Activated naive CD4-positive, alpha-beta T cell (primary cell): ENCODE measurements at places on chromosomes 1 and 21.

DNA sequence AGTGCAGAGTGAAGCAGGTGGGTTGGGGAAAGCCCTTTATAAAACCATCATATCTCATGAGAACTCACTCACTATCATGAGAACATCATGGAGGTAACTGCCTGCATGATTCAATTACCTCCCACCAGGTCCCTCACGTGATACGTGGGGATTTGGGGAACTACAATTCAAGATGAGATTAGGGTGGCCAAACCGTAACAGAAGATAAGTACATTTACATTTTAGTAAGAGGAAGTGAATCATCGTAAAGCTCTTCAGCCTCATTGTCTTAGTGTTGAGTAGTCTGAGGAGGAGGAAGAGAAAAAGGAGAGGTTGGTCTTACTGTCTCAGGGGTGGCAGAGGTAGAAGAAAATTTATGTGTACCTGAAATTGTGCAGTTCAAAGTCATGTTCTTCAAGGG is 1053.4 kb upstream of the ADGRL4 start:
- DNase-seq = no peak

GRCh38 chr1:87497380-87498203 is 168.9 kb downstream of the LMO4 start:
- no peak for DNase-seq

- no peak for DNase-seq
These were observed 52.0 kb upstream of the STUM start for GRCh38 chr1:226496453-226497015.

DNA sequence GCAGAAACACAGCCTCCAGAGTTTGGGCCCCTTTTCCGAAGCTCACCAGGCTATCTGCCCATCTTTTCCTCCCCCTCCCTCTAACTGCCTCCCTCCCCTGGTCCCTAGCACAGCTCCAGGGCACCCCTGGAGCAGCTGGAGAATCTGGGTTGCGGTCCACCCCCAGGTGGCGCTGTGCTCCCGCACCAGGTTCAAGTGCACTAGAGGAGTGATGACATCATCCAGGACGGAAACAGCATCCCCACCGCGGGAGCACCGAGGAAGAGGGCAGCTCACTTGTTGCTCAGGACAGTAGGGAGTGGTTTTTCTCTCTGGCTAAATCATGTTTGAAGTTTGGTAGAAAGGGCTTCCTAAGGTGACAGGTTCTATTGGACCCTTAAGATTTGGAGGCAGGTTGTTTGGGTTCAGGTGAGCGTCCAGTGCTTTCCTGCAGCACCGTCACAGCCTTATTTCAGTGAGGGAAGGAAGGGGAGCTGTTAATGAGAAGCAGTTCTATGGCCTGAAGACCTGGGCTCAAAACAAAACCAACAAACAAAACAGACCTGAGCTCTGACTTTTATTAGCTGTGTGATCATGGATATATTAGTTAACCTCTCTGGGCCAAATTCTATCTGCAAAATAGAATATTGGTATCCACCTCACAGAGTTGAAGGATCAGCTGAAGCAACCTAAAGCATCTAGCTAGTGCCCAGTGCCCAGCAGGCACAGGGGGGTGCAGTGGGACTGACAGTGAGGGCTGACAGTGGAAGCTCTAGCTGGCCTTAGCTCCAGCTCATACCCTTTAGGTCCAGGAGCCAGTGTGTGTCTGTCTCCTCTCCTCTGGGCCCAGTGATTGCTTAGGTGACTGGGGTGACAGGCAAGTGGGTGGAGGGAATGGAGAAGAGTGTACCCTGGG is 7.5 kb downstream of the SHISA4 start:
- DNase-seq = peak; percentile 40

DNA sequence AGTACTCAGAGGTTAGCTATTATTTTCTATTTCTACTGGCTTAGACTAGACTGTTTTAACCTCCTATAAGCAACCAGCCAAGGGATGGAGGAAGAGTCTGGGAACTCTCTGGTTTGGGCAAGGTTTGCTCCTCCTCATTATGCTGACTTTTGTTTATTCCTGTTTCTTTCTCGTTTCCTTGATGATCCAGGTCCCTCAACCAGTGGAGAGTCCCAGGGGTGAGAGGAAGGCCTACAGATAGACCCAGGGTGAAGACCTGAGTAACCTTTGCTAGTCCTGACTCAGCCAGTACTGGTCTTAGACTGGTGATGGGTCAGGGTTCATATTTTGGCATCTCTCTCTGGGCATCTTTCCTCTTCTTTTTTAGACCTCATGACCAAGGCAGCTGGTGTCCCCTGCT is 5.4 kb downstream of the TUFT1 start:
- DNase-seq = no peak

DNA sequence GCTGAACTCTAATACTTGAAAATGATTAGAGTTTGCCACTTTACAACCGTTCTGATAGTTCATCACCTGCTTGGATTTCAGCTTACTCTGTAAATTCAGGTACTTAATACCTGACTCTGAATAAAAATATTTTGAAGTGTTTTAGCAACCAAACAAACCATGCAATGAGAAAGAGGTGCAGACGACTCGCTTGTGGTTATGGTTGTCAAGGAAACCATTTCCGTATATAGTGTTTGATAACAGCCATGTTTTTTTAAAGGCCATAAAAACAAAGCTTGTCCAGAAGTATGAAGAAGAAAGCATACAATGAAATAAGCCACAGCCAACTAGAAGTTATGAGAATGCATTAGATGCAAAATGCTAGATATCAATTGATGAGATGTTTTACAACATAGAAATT is 167.2 kb upstream of the HMCN1 start:
- no peak for DNase-seq
